ENCODE measurements at places on chromosomes 7 and 10.
A peak's percentile ranks its signal among the peaks of the same experiment; 100 is the strongest.

DNA sequence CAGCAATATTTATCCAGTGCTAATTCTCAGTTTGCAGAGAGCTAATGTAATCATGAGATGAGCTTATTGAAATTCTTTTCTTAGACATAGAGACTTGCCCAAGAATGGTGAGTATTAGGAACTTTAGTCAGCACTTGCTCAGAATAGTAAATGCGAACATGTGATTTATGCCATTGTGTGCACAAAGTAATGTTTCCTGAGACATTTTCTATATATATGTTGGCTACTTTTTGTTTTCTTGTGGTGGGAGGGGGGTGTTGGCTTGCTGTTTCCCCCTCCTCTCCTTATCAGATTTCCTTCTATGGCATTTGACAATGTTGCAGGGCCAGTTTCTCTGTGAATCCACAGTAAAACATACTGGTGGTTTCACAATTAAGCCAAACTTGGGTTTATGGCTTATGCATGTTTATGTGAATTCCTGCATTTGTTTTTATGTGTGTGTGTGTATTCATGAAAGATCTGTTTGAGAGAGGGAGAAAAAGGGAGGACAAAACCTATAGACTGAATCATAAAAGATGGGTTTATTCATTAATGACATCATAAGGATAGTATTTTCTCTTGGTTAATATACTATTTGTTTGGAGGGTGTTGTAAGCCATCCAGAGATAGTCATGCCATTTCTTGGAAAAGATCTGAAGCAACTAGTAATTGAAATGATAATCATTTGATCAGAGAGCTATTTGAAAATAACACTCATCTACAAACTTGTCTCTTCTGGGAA lies 36.3 kb downstream of the ARID5B start:
- DNase-seq: no peak

DNA sequence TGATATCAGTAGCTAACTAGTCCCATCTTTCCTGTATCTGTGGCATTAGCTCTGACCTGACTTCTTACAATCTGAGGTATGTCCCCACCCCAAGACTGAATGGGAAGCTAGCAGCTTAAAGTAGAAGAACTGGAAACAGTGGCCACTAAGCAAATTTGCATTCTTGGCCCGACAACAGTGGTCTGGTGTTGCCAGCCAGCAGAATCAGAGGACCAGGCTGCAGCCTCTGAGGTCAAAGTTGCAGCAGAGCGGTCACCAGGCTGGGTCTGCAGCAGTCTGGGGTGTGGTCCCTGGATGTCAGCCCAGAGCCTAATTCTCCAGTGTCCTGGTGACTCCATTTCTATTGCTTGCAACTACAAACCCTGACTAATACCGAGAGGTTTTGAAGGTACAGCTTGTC lies 26.3 kb downstream of the FAM107B start:
- no peak for DNase-seq

GRCh38 chr10:62154231-62154630 lies 114.4 kb downstream of the RTKN2 start:
- DNase-seq: no peak

- no peak for DNase-seq
These were observed 72.5 kb upstream of the CC2D2B start for GRCh38 chr10:95835149-95835860.

DNA sequence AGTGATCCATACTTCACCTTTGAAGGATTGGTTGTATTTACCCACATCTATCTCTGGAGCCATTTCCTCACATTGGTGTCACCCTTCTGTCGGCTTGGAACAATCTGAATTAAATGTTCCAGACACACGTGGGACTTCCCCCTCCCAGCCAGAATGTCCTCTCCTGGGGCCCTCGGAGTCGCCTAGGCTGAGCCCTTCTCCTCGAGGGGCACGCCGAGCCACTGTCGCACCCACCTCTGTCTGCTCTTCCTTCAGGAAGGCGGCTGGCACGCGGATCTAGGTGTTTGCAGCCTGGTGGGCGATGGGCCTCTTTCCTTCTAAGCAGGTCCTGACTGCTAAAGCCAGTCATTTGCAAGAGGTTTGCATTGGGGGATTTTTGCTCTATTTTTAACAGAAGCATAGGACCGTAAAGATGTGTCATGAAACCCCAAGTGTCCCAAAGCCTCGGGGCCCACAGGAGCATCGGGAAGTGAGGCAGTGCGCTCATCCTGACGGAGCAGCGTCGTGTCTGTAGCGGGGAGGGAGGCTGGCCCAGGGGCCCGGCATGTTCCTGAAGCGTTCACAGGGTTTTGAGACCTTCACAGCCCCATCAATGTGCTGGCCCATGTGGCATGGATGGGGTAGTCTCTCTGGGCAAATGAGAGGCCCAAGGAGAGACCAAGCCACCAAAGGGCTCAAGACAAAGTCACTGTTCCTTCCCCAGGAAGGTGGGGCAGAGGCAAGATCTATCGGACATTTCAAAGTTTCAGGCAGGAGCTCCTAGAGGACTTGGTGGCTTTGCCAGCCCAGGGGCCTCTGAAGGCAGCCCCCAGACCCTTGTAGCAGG lies 86.7 kb downstream of the RGS10 start:
- DNase-seq: no peak

DNA sequence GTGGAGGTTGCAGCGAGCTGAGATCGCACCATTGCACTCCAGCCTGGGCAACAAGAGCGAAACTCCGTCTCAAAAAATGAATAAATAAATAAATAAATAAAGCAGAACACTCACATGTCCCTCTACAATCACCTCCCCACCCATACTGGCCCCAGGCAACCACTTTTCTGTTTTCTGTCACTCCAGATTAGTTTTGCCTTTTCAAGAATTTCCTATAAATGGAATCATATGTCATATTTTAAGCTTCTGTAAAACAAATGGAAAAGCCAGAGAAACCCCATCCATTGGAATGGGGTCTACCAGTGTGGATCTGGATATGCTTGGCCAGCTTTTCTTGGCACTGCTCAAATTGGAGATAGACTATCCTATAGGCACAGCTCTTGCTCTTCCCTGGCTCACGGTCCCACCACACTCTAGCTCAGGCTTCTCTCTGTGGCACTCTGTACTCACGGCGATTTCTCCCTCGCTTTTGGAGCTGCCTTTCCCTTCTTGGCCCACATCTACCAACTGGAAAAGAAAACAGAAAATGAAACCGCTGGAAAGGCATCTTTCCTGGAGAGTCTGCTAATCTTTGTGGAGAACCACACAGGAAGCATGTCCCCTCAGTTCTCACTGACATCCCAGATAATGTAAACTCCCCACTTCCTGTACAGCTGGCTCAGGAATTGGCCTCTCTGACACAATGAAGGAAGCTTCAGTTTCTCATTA lies 210.1 kb downstream of the JCAD start:
- no peak for DNase-seq

- DNase-seq: peak; percentile 13
These were observed 144.0 kb upstream of the RET start for GRCh38 chr10:42932735-42933447.

- DNase-seq: peak; percentile 21
These were observed 15.1 kb upstream of the CUBN start for GRCh38 chr10:17144757-17145156.

GRCh38 chr10:123936426-123936825 lies 44.8 kb upstream of the CPXM2 start:
- no peak for DNase-seq

DNA sequence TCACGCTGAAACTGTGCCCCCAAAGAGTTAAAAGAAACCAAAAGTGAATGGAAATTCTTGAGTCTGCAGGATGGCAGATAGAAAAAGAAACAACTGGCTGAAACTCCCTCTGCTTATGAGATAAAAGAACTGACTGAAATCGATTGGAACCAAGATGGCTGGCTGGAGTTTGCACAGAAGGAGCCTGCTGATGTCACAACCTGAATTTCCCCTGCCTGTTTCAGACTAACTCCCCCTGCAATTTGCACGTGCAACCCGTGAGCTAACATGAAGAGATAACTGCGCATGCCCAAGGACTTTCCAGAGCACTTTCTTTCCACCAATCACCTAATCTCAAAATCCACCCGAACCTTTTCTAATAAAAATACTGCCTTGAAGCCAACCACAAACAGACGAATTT lies 435.5 kb downstream of the CALN1 start:
- no peak for DNase-seq

- DNase-seq: no peak
These were observed 4.6 kb downstream of the HOXA4 start for GRCh38 chr7:27125986-27126394.

GRCh38 chr10:75352650-75353049 lies 48.9 kb downstream of the ZNF503 start:
- DNase-seq: no peak
